Breast epithelium (tissue), 4 donors: ENCODE measurements at places on chromosomes 2 and 18. TPM values are rescaled to one million over a fixed set of nuclear protein-coding genes. Genes with fewer than 3 reads are reported as not detected.
A peak's percentile ranks its signal among the peaks of the same experiment; 100 is the strongest.

- DNase-seq: no peak
- H3K4me1 ChIP-seq: no peaks in the 10 kb centered on the region
- H3K27me3 ChIP-seq: no peaks in the 10 kb centered on the region
- H3K36me3 ChIP-seq: no peaks in the 10 kb centered on the region
- H3K4me3 ChIP-seq: no peak overlapping the region
- no peak overlapping the region for H3K27ac ChIP-seq
These were observed 593.1 kb upstream of the NRXN1 start for GRCh38 chr2:51624995-51625394.

The POTEI gene
- 1.2 TPM for total RNA-seq

GRCh38 chr2:96867756-96868554, 1.9 kb downstream of the SEMA4C start:
- peak overlapping the region; percentile 99 for H3K4me3 ChIP-seq
- H3K27ac ChIP-seq: peak overlapping the region; percentile 96
- H3K36me3 ChIP-seq: no peaks in the 10 kb centered on the region

DNA sequence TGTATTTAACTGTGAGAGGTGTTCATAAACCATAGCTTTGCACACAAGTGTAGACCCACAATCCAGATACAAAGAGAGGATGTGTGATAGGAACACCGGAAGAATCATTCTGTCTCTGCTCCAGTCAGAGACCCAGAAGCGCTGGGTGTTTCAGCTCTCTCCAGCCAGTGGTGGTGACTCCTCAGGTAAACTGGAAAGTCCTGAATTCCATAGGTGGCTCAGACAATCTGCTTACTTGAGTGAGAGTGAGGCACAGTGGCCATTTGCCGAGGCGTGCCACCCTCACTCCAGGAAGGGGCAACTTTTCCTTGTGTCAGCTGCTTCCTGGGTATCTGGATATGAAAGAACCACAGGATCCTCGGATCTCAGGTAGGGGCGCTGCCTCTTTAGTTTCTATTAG, 171.5 kb downstream of the KCNS3 start:
- H3K27ac ChIP-seq: no peak overlapping the region
- no peak overlapping the region for H3K4me3 ChIP-seq
- DNase-seq: no peak
- no peaks in the 10 kb centered on the region for H3K4me1 ChIP-seq
